ENCODE measurements at places on chromosomes 11 and 22.

- DNase-seq: no peak
These were observed 33.3 kb downstream of the NADSYN1 start for GRCh38 chr11:71486320-71486719.

DNA sequence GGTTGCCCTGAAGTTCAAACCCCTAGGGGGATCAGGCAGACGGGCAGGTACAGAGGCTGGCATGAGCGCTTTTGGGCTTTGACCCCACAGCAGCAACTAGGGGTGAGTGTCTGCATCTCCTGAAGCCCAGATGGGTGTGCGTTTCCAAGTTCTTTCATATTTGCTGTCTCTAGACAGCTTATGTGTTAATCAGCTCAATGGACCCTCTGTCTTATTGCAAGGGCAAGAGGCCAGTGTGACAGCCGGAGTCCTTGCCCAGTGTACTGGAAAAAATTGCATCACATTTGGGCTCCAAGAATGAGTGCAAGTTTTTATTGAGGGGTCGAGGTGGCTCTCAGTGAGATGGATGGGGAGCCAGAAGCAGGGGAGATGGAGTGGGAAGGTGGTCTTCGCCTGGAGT is 1863.7 kb upstream of the RAG2 start:
- DNase-seq: no peak

DNA sequence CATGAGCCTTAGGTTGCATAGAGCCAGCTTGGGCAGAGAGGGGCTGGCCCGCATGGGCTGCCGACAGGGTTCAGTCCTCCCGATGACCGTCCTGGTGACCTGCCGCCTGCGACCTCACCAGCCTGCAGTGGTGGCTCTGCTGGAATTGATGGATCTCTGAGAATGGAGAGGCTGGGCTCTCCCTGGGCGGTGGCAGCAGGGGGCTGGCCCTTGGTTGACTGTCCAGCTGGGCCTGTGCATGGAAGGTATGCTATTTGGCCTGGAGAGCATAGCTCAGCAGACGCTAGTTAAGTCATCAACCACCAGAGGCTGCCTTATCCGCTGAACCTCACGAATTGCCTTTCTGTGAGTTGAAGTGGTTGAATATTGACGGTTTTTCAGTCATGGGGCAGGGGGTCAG is 19.7 kb downstream of the GRAMD4 start:
- DNase-seq: no peak

GRCh38 chr11:107830915-107831540 is 27.6 kb downstream of the SLC35F2 start:
- no peak for DNase-seq

DNA sequence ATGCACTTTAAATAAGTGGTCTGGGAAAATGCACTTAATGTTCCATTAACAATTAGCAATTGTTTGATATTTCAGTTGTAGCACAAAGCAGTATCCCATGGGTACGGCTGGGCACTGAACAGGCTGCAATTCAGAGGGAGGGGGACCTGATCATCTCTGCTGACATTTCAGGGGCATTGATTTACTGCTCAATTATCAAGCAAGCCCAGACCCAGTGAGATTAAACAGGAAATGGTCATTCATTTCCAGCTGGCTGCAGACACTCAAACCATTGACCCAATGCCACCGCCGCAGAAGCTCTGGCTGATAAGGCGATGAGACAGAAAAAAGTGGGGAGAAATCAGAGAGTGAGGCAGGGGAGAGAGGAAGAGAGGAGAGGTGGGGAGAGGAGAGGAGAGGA is 1.2 kb downstream of the GPR83 start:
- no peak for DNase-seq

- DNase-seq: no peak
These were observed 5.4 kb upstream of the HDHD5 start for GRCh38 chr22:17164392-17165024.
